ENCODE measurements at places on chromosomes 12 and 14.

GRCh38 chr14:56738020-56738419 is 72.3 kb downstream of the OTX2 start:
- no peak for DNase-seq

DNA sequence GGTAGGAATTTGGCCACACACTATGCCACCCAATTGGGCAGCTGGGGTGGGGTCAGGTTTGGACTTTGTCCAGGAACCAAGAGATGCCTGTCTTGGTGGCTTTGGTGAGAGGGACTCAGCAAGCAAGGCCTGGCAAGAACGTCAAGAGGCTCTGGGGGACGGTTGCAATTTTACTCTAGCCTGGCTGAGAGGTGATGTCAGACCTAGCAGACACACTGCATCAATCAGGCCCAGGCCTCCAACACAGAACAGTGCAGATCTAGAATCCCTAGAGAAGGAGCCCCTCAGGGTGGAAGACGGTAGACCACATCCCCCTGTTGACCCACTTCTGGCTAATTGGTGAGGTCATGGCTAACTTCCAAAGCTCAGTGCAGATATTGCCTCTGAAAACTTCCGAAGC is 1.6 kb upstream of the UNC119B start:
- no peak for DNase-seq

- no peak for DNase-seq
Observed at GRCh38 chr14:72521045-72521444, 372.9 kb downstream of the DPF3 start.

DNA sequence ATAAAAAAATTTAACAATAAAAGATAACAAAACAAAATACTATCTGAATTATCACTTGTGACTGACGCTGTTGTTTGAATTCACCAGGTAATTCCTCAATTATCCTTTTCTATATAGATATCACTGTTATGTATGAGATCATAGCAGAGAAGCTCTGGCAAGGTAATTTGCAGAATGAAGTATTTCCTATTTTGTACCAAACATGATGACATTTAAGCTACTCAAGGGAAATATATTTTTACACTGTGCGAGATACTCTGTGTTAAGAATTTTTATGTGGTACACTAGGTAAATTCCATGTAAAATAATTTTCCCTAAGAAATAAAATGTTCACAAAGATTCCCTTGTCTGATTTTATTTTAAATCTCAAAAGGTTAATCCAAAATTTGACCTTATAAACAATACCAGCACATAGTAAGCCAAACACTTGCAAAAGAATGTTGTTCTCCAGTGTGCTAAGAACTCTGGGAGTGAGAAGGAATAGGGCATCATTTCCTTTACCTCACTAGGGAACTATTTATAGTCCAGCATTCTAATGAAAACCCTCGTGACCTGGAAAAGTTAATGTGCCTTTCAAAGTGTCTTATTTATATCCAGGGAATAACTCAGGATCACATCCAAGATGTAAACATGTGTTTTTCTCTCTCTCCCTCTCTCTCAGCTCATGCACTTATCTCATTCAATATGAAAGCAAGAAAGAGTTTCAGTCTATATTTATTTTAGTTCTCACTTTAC is 115.2 kb upstream of the RAP1B start:
- DNase-seq, result no peak

- no peak for DNase-seq
Observed at GRCh38 chr12:87812030-87812429, 217.2 kb downstream of the C12orf50 start.

DNA sequence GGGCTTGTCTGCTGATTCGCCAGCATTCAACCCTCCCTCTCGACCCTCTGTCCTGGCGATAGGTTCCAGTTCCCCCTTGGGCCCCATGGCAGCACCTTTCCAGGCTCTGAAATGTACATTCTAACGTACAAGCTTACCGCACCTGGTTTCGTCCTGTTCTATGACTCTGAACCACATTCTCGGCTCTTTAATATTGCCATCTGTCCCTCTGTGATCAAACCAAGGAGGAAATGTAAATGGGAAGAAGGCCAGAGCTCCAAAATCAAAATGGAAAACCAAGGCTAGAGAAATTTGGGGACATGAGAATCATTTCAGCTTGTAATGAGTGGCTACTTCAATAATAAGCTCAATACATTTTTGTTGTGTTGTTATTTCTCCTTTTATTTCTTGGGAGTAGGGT is 117.2 kb downstream of the TTC7B start:
- no peak for DNase-seq

DNA sequence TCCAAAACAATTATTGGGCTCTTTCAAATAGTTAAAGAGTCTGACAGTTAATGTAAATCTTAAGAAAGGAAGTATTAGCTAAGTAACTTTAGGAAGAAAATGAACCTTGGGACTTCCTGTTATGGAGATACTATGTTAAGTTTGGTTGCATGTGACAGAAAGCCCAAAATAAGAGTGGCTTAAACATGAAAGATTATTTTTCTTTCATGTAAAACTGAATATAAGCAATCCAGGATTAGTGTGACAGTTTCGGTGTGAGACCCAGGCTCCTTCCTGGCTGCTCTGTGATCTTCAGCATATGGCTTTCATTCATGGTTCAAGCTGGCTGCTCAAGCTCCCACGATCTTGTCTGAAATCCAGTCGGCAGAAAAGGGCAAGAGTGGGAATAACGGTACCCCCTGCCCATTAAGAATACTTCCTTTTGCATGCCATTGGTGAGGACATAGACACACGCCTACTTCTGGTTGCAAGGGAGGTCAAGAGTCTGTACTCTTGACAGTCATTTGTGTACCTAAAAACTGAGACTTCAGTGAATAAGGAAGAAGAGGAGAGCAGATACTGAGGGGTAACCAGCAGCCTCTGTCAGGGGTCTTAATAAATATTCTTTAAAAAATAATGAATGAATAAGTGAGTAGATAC is 2.2 kb upstream of the RPAP3 start:
- no peak for DNase-seq

GRCh38 chr14:70257526-70257925 is 68.8 kb upstream of the SLC8A3 start:
- no peak for DNase-seq

DNA sequence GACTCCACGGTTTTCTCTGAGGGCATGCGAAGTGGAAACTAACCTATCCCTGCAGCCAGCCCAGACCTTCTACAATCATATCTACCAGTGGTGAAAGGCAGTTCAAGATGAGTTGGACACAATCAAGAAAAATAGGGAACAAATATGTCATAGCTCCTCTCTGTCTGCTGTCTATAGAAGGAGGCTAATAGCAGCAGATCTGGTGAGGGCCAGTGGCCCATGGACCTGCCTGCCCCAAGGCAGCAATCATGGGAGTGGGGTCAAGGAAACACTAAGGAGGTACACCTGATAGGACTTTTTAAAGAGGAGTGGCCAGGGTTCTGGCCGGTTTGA is 149.5 kb downstream of the PRKCH start:
- no peak for DNase-seq

DNA sequence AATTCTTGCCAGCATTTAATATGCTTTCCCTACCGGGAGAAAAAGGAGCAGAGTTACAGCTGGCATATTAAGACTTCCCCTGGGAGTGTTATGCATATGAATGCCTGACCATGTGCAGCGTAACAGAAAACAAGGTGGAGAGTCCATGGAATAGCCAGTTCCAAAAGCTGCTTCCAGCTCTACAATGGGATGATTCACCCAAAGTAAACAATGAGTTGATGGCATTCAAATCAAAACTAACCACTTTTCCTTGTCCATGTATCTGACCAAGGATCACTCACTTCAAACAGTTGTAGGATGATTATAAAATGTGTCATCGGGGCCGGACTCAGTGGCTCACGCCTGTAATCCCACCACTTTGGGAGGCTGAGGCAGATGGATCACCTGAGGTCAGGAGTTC is 48.1 kb upstream of the BICDL1 start:
- DNase-seq, result no peak

GRCh38 chr14:85528897-85529631 is 880 bp upstream of the FLRT2 start:
- DNase-seq, result no peak

DNA sequence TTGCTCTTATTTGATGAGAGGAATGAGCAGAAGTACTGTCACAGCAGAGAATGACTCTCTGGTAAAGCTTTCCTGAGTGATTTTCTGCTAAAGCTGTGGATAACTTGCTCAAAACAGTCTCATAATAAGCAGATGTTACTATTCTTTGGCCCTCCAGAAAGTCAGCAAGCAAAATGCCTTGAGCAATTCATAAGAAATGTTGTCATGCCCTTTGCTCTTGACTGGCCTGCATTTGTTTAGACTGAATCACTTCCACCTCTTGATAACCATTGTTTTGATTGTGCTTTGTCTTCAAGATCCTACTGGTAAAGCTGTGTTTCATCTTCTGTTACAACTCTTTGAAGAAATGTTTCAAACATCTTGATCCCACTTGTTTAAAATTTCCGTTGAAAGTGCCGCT is 457.9 kb upstream of the FOXG1 start:
- no peak for DNase-seq

DNA sequence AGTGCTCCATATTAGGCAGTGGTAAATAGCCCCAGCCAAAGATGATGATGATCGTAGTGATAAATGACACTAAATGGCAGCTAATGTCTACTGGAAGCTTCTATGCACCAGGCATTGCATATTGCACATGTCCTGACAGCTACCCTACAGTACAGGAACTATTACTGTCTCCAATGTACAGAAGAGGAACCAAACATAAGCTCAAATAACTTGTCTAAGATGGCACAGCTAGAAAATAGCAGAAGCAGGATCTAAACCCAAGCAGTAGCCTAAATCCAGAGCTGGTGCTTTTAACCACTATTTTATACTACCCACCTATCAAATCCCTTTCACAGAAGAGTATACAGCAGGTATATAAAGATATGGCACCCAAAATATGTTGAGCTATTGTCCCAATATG is 28.9 kb downstream of the ESR2 start:
- DNase-seq, result no peak

- DNase-seq, result no peak
Observed at GRCh38 chr14:22908601-22909000, 10.3 kb downstream of the RBM23 start.

GRCh38 chr12:72734581-72734980 is 462.4 kb downstream of the TRHDE start:
- DNase-seq, result no peak

DNA sequence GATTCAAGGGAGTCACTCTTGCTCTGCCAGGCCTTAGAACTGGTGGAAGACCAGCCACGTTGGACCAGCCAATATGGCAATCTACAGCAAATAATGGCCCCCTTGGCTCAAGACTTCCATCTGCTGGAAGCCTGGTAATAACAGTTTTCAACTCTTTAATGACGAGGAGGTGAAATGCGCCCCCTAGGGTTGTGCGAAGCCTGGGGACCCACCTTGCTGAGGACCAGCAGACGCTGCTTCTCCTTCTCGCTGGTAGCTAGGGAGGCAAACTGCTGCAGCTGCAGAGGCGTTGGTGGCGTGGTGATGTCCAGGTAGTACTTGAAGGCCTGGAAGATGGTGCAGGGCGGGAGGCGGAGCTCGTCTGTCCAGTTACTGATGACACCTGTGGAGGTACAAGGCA is 41.5 kb upstream of the FBXO21 start:
- DNase-seq, result no peak

- no peak for DNase-seq
Observed at GRCh38 chr14:27836386-27836785, 930.2 kb upstream of the FOXG1 start.

DNA sequence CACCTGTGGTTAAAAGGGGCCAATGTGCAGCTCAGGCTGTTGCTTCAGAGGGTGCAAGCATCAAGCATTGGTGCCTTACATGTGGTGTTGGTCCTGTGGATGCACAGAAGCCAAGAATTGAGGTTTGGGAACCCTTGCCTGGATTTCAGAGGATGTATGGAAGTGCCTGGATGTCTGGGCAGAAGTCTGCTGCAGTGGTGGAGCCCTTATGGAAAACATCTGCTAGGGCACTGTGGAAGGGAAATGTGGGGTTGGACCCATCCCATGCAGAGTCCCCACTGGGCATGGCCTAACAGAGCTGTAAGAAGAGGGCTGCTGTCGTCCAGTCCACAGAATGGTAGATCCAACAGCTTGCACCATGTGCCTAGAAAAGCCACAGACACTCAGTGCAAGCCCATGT is 36.6 kb downstream of the PCNX1 start:
- no peak for DNase-seq

DNA sequence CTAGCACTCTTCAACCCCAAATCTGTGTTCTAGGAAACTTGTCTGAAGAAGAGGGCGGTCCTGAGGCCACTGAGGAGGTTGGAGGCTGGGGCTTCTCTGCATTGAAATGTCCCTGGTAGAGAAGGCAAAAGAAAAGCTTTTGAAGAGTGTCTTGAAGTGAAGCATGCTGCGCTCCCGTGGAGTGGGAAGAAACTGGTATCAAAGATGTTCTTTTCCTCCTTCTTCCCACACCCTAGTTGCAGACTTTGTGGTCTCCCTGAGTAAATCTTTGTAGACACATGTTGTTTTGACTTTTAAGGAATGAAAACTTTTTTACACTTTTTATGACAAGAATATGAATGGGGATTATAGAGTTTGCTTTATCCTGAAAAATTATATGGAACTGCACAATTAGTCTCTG is 59.0 kb upstream of the ANP32D start:
- no peak for DNase-seq

DNA sequence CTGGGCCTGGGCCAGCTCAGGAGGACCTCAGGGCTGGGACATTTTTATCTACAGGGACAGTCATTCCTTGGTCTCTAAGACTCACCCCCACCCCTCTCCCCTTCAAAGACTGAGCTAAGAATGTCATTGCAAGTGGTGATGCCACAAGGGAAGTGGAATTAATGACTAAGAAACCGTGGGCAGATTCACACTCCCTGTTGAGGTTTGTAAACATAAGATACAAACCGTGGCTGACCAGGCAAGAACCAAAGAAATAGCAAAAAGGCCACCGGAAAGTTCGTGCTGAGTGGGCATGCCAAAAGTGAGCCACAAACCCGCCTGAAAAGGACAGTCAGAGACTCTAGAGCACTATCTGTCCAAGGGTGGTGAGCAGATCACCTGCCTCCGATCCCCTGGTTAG is 25.7 kb downstream of the NUAK1 start:
- DNase-seq, result no peak

- no peak for DNase-seq
Observed at GRCh38 chr12:105928436-105928835, 210.3 kb downstream of the NUAK1 start.

- no peak for DNase-seq
Observed at GRCh38 chr14:92625213-92625612, 111.6 kb downstream of the RIN3 start.

- no peak for DNase-seq
Observed at GRCh38 chr12:108338915-108339657, at the start of gene CMKLR1. Gene CMKLR1, minus strand, starts transcription at chr12:108339311. Its CDS starts 45,720 bp downstream, at chr12:108293591.

DNA sequence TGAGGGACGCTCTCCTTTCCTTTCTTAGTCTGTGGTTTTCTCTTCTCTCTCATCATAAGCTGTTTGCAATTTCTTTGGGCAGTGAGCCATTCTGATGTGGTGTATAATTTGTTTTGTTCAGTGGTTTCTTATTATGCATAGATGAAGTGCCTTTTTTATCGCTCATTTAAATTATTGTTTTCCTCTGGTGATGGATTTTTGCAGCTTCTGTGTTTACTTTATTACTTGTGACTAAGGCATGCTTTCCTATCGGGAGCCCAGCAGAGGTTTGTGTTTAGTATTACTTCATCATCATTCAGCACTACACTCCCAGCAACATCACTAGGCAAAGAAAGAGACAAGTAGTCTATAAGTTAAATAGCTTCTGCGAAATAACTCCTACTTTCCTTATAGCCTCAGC is 586.6 kb upstream of the NOVA1 start:
- DNase-seq, result no peak

Data from cortex of kidney (tissue), 1 donor.